Stimulated activated CD8-positive, alpha-beta memory T cell treated with anti-CD3 and anti-CD28 coated beads, Interleukin-2, amount 100 ng/mL, for 48 hours (primary cell): ENCODE measurements at places on chromosomes 7 and 10.

- DNase-seq, result no peak
These were observed 83.9 kb downstream of the OSBPL3 start for GRCh38 chr7:24896031-24896501.

GRCh38 chr10:121409466-121410104 lies 188.7 kb downstream of the FGFR2 start:
- DNase-seq, result no peak

DNA sequence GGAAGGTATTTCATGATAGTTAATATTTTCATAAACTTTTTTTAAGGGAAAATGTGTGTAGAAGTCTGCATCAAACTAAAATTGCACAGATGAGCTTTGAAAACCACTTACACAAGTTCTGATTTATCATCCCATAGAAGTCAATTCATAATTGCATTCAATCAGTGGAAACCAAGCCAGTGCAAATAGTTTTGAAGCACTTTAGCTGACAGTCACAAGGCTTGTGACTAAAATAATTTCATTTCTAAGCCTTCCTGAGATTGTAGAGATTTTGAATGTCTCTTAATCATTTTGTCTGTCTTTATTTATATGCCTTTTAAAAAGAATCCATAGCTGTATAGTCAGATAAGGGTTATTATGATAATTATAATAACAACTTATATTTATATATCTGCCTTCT lies 41.4 kb downstream of the EXOC4 start:
- DNase-seq, result no peak

- DNase-seq, result no peak
These were observed 10.5 kb downstream of the MKLN1 start for GRCh38 chr7:131338173-131338572.

GRCh38 chr7:155496267-155497005 lies 38.5 kb downstream of the EN2 start:
- no peak for DNase-seq

DNA sequence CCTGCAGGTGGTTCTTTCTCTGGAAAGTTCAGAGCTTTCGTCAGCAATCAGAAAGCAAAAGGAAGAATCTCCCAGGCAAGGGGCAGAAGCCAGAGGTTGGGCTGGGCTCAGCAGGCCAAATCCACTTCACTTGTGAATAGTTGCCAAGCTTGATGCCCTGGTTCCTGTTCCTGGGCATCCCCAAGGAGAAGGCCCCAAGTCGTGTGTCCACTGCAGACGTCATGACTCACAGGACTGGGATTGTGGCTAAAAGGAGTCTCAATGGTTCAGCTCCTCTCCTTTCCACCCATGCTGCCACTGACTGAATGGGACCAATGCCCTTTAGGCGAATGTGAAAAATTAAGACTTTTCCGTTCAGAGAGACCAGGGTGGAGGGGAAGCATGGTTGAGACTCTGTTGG lies 38.6 kb upstream of the TRIM8 start:
- no peak for DNase-seq

- DNase-seq, result no peak
These were observed 115.3 kb upstream of the AMPH start for GRCh38 chr7:38746438-38746837.

DNA sequence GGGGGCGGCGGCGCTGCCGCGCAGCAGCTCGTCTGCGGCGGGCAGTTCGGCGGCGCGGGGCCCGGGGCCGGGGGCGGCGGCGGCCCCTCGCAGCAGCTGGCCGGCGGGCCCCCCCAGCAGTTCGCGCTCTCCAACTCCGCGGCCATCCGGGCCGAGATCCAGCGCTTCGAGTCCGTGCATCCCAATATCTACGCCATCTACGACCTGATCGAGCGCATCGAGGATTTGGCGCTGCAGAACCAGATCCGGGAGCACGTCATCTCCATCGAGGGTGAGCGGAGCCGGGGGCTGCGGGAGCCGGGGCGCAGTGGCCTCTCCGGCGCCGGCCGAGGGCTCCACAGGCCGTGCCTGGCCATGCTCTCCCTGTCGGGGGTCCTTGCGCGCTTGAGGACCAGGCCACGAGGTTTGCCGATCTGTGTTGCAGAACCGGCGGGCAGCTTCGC lies 548 bp downstream of the AGAP3 start:
- DNase-seq, result no peak

GRCh38 chr7:157863906-157864810 lies 527.4 kb downstream of the DNAJB6 start:
- no peak for DNase-seq

- no peak for DNase-seq
These were observed 54.2 kb downstream of the SLC39A12 start for GRCh38 chr10:18005781-18006456.

DNA sequence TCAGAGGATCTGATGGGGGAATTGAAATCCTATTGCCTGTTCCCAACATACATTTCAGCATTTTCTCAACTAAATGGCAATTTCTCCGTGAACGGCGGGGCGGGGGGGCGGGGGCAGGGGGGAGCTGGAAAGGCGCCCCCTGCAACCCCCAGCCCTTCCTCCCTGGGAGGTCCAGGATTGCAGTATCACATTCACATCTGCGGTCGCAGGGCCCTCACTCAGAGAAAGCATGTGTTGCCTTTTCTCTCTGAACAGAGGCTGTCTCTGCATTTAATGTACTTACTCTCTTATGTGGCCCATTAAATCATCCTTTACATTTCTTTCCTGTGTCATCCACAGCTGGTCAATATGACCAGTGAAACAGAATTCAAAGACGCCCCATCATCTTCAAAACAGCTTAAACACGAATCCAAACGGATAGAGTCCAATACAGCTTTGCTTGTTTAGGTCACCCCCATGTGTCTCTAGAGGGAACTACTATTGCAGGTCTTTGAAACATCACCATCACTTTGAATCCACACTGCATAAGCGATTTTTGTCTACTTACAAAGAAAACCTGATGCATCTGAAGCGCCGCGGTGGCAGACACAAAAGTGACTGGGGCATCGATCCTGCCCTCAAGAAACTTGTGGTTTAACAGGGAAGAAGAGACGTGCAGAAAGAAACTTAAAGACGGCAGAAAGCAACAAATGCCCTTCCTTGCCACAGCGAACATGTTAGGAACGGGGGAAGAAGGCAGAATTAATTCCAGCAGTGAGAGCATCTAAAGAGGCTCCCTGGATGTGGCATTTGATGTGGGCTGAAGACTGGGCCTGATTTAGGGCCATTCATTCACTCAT lies 17.0 kb upstream of the ECHDC3 start:
- DNase-seq, result no peak

GRCh38 chr7:106657085-106657991 lies 3.6 kb downstream of the CCDC71L start:
- no peak for DNase-seq

DNA sequence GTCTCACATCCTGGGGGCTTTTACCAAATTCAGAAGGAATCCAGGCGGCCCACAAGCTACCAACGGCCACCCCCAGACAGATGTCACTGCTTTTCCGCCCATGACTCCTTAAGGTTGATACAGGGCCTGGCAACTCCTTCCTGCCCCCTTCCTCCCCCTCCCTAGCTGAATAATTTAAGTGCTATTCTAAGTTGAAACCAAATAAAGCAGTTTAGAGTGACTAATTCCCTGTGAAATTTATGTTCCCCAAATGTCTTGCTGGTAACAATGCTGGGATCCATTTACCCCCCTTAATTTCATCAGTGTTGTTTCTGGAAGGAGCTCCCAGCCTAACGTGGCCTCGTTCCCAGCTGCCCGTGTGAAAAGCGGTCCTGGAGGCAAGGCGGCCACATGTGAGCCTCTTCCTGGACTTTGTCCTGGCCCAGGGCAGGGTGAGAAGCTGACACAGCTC lies 109.6 kb downstream of the TMEM130 start:
- no peak for DNase-seq

DNA sequence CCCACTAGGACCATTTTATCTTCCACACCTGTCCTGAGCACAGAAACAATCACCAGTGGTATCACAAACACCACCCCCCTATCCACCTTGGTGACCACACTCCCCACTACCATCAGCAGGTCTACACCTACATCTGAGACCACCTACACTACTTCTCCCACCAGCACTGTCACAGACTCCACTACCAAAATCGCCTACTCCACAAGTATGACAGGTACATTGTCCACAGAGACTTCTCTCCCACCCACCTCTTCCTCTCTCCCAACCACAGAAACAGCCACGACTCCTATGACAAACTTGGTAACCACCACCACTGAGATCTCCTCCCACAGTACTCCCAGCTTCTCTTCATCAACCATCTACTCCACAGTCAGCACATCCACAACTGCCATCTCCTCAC lies 3.3 kb downstream of the MUC3A start:
- DNase-seq, result no peak

DNA sequence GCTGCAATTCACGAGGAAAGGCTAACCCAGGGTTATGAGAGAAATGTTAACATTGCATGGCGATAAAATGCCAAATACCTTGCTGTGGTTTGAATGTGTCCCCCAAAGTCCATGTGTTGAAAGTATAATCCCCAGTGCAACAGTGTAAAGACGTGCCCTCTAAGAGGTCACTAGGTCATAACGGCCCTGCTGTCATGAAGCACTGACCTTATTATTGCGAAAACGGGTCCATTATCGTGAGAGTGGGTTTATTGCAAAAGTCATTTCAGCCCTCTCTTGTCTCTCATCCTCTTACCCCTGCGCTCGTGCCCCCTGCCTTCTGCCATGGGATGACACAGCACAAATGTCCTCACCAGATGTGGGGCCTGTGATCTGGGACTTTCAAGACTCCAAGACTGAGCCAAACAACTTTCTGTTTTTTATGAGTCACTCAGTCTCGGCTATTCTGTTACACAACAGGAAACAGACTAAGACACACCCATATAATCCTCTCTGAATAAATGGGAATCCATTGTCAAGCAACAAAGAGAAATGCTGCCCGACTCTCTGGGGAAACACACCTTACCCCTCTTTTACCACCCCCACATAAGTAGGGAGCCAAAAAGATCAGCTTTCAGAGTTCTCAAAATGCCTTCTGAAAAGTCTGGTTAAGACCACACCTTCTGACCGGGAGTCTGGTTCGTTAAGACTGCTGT lies 73.1 kb upstream of the UCN3 start:
- DNase-seq, result peak; percentile 4

- no peak for DNase-seq
These were observed 20.2 kb downstream of the CALML3 start for GRCh38 chr10:5545011-5545410.

GRCh38 chr10:100728928-100729861 lies 16.2 kb upstream of the PAX2 start:
- DNase-seq, result no peak

- DNase-seq, result no peak
These were observed 34.0 kb downstream of the BRI3 start for GRCh38 chr7:98315318-98315993.

DNA sequence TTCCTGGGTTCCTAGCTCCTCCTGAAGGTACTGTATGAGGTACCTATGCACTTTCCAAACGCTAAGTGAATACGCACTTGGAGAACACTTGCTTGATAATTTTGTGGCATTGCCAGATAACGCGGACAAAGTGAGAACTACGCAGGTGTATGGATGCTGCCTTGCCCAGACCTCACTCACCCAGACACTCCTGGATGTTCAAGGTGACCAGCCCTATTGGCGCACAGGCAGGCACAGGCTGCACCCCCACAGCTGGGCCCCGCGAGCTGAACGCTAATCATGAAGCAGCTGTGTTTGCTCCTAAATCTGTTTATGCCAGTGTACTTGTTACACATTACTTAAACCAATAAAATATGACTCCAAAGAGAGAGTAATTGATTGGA lies 27.3 kb downstream of the DIP2C start:
- DNase-seq, result no peak

DNA sequence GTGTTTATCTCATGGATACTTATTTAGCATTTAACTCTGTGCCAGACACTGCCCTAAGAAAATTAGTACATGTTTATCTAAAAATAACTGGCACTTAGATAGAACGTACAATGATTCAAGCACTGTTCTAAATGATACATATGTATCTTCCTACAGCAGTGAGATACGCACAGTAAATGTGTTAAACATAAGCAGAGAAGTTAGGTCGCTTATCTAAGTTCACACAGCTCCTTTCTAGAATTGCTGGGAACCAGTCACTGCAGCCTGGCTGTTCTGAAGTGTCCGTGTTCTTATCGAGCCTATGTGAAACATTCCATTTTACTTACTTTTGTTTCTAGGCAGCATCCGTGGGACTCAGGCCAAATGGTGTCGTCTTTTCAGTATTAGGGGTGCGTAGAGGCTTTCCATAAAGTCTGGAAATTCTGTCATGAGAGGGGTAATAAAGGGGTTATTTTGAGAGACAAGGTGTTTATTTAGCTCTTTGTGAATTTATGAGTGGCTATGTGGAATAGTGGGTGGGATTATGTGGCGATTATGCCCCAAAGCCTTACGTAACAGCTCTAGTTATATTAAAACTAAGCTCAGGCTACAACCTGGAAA lies 186.9 kb downstream of the SND1 start:
- DNase-seq, result no peak

- no peak for DNase-seq
These were observed 880.6 kb downstream of the LRMDA start for GRCh38 chr10:76311752-76312636.

GRCh38 chr10:122145113-122145512 lies 126.0 kb upstream of the BTBD16 start:
- no peak for DNase-seq

GRCh38 chr10:68471586-68472408 lies at the start of gene DNA2:
Gene DNA2 (minus strand): TSS chr10:68471973. CDS start chr10:68471864, 109 bp downstream.
- DNase-seq, result peak; percentile 76

DNA sequence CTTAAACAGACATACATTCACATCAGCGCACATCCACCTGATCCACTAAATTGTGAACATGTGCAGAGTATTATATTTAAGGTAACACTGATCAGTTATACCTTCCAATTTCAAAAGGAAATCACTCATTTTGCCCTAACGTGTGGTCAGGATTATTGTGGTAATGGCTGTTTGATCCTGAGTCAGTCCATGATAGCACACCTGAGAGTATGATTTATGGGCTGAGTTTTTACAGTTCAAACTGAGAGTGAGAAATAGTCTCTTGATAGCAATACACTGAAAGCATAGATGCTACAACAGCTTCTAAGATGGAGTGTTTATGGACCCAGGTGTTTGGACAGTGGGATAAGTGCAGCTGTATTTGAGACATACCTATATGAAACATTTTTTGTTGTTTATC lies 96.7 kb downstream of the KIF20B start:
- DNase-seq, result no peak

- DNase-seq, result no peak
These were observed 19.6 kb downstream of the SGMS1 start for GRCh38 chr10:50604049-50604640.

DNA sequence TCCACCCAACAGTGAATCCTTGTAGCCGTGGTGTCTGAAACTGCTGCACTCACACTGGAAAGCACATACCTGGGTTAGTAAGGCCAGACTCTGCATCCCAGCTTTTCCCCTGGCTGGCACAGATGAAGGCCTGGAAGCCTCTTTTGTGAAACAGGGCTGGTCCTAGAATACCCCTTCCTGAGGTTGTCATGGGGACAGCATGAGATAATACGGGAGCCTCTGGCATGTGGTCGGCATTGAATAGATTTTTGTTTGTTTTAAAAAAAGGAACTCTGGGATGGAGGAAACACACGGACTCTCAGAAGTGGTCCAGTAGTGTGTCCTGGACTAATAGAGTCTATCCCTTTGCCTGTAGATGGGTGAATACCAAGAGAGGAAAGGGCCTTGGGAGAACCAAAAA lies 129.7 kb downstream of the TMEM178B start:
- DNase-seq, result no peak

- no peak for DNase-seq
These were observed 53.3 kb downstream of the FIGNL1 start for GRCh38 chr7:50396856-50397255.
